ENCODE measurements at places on chromosomes 16 and 17. TPM values are rescaled to one million over a fixed set of nuclear protein-coding genes. Genes with fewer than 3 reads are reported as not detected.

DNA sequence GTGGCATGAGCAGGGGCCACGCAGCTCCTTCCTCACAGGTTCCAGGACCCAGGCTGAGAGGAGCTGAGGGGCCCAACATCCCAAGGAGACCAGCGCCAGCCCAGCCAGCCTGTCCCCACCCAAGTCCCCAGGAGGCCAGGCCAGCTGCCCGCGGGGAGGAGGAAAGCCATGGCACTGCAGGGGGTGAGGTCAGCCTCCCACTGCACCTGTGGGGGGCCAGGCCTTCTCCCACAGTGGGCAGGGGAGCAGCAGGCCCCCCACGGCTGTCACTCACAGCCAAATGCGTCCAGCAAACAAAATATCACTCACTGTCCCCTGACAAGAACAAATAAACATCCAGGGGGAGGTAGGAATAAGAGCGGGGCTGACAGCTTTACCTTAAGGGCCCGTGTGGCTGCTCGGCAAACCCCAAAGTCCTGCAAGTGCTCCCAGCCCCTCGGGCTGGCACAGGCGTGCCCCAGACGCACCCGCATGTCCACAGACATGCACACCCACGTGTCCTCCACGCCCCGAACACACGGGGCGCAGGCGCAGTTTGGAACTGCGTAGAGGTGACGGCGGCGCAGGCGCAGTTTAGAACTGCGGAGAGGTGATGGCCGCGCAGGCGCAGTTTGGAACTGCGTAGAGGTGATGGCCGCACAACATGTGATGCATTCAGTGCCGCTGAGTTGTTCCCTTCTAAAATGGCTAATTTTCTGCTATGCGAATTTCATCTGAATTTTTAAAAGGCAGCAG is 291.1 kb downstream of the FOXL1 start:
- DNase-seq, result no peak

DNA sequence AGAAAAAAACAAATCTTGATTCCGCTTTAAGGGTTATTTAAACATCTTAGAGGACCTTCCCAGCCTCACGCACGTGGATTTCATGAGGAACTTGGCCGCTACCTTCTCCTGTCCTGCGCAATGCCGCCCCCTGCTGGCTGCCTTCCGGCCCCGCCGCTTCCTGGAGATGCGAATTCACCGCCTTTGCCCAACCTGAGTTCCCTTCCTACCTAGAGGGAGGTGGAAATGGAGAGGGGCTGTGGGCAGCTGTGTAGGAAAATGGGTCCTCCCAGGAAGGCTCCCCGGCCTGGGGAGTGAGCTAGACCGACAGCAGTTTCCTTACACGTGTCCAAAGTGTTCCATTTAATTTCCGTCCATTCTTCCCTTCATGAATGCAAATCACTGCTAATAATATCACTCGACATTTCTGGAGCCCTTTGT is 1.0 kb upstream of the ABCC12 start:
- peak; percentile 93 for DNase-seq

DNA sequence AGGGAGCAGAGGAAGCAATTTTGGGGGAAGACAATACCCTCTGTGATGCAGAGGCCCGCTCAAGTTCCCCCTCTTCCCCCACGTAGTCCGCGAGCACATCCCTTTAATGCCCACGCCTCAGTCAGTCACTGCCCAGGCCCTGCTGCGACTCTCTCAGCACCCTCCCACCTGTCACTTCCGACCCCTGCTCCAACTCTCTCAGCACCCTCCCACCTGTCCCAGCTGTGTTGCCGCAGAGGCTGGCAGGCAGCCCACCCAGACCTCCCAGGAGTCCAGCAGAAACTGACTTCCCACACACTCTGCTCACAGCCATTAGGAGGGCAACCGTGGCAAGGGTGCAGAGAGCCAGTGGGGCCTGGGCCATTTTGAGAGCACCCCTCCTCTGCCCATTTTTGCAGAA is 92.7 kb downstream of the WSCD1 start:
- no peak for DNase-seq

DNA sequence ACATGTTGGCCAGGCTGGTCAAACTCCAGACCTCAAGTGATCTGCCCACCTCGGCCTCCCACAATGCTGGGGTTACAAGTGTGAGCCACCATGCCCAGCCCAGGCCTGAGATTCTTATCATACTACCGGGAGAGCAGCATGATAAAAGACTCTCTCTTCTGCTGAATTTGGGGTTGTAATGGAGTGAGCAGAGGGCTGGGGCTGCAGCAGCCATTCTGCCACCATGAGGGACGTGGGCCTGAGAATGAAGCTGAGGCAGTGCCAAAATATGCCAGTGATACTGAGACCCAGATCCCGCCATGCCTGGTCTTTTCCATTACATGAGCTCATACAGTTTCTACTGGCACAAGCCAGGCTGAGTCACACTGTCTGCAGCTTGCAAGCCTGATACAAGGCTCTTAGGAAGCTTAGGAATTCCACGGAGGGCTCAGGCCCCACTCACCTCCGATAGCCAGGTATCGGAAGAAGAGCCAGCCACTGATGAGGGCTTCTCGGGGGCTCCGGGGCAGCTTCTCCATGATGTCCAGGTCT is 19.6 kb upstream of the P2RX1 start:
- DNase-seq, result no peak

Gene MYCBPAP
- total RNA-seq, result 1.8 TPM

Gene RCVRN
- total RNA-seq, result not detected

Gene PHOSPHO1
- total RNA-seq, result not detected
